ENCODE measurements at places on chromosomes 5 and 9. TPM values are rescaled to one million over a fixed set of nuclear protein-coding genes. Genes with fewer than 3 reads are reported as not detected.

Gene IFNA2
- not detected for total RNA-seq

GRCh38 chr5:33195431-33196165 is 245.2 kb upstream of the TARS1 start:
- no peak for DNase-seq

Gene GCNT1
- 10.9 TPM for total RNA-seq

Gene KIF12
- not detected for total RNA-seq

DNA sequence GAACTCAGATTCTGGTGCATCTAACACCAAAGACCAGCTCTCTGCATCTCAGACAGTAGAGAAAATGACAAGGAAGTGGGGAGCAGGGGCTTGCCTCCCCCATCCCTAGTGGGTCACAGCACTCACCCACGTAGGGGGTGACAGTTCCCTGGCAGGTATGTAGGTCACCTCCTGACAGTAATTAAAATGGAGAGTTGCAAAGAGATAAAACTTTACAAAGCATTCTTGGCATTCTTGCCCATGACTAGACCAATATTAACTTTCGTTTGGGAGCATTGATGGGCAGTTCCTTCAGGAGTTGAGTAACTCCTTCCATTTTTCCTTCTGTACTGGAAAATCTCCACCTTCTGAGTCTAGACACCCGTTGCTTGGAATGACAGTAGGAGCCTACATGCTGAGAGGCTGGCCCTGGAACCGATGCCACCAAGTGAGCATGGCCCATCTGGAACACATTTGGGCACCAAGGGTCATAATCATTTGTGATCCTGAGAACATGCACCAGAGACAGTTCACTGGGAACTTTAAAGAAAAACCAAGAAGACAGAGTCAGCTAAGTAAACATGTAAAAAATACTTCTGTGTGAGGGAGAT is 81.5 kb upstream of the MSX2 start:
- DNase-seq: no peak

Gene SLC23A1
- total RNA-seq: 1.3 TPM

DNA sequence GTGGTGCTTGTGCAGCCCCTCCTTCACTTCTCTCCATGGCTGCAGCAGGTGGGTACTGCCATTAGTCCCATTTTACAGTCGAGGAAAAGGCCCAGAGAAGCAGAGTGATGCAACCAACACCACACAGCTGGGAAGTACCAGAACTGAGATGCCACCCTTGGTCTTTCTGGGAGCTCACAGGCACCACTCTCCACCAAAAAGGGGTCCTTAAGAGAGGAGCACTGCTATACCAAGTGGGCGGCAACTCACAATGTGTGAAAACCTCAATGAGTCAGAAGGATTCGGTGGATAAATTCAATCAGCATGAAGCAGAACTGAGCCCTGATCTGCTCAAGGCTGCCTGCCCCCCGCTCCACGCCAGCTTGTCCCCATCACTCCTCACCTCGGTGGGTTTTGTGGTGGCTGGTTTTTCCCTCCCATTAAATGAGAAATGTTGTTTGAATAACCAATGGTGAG is 213.7 kb downstream of the FSTL4 start:
- DNase-seq: no peak

GRCh38 chr9:138098116-138098907 is 220.7 kb downstream of the CACNA1B start:
- no peak for DNase-seq

GRCh38 chr5:115594128-115595047 is 7.9 kb downstream of the TICAM2 start:
- DNase-seq: no peak

GRCh38 chr9:115230924-115231515 is 113.1 kb upstream of the TNC start:
- no peak for DNase-seq

DNA sequence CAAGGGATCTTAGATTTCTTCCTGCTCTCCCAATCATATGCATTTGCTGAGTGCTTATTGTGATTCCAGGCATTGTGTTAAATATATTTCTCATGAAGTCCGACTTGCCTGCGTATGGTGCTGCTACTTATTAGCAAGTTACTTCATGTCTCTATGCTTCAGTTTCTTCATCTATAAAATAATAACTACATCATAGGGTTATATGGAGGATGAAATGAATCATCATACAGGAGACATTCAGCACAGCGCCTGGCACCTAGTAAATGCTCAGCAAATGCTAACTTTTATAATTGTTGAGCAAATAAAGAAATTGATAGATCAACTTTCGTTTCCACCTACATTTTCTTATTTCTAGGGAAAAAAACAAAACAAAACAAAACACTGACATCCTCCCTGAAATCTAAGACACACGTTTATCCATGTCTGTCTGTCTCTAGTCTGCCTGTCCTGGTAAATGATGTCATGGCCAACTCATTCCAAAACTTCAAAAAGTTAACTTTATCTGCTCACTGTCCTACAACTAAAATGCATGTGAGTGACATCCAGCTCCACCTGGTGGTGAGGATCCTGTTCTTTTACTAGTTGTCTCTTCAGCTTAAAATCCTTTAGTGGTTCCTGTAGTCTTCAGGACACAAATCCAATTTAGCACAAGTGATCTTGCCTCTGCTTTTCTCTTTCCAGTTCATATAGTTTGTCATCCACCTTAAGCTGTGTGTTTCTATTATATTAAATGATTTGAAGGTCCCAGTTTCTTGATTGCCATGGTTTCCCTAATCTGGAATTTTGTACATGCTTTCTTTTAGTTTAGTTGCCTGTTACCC is 27.7 kb downstream of the PPP3R2 start:
- no peak for DNase-seq

Gene CSF1R
- total RNA-seq: 3.6 TPM

Gene ENTREP1
- not detected for total RNA-seq

- no peak for DNase-seq
Observed at GRCh38 chr5:40928886-40929448, 19.7 kb downstream of the C7 start.

DNA sequence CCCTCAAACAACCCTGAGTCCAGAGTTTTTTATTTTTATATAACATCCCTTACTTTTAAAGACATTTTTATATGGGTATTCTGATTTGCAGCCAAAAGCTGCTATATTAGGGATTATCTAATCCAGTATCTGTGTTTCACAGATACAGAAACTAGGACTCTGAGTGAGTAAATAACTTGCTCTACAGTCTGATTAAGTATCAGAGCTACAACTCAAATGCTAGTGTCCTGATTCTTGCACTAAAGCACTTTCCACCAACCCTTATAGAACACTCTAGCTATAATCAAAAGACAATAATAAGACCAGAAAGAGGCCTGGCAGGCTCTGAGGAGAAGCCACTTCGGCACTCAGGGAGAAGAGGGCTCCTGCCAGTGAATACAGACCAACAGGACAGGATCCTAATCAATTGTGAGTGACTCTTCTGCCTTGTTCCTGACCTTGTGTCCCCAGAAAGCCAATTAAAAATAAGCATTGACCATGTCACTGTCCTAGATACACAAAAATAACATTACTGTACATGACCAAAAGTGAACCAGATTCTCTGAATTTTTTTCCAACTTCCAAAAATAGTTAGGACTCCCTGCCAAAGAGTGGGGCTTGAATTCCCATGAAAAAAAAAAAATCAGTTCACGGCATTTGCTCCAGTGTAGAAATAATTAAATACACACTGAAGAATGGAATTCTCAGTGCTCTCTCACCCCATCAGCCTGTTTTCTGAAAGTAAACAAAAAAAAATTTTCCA is 63.6 kb upstream of the MAP3K1 start:
- DNase-seq: no peak

DNA sequence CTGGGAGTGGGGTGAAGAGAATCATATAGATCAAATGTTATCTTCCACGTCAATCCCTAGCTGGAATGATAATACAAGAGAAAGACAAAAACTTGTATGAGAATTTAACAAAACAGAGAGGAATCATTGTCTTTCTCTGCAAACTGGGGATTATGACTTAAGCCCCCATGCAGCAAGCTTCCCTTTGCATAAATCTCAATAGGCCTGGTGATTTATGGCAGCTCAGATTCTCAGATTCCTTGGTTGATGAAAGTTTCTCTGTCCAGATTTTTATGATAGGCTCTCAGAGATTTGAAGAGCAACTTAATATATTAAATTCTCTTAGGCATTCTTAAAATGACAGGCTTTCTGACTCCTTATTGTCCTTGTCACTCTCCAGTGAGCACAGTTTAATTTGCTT is 56.0 kb downstream of the RASGRF2 start:
- DNase-seq: no peak

GRCh38 chr5:170626507-170627150 is 122.8 kb downstream of the KCNIP1 start:
- no peak for DNase-seq

GRCh38 chr9:108360304-108360703 is 495.5 kb downstream of the ACTL7B start:
- DNase-seq: no peak

DNA sequence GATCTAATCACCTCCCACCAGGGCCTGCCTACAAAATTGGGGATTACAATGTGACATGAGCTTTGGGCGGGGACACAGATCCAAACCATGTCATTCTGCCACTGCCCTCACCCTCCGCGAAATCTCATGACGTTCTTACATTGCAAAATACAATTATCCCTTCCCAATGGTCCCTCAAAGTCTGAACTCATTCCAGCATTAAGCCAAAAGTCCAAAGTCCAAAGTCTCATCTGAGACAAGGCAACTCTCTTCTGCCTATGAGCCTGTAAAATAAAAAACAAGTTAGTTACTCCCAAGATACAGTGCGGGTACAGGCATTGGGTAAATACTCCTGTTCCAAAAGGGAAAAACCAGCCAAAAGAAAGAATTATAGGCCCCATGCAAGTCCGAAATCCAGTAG is 14.6 kb upstream of the PCDHAC2 start:
- DNase-seq: no peak

GRCh38 chr9:125784286-125785049 is 37.3 kb downstream of the PBX3 start:
- DNase-seq: no peak

DNA sequence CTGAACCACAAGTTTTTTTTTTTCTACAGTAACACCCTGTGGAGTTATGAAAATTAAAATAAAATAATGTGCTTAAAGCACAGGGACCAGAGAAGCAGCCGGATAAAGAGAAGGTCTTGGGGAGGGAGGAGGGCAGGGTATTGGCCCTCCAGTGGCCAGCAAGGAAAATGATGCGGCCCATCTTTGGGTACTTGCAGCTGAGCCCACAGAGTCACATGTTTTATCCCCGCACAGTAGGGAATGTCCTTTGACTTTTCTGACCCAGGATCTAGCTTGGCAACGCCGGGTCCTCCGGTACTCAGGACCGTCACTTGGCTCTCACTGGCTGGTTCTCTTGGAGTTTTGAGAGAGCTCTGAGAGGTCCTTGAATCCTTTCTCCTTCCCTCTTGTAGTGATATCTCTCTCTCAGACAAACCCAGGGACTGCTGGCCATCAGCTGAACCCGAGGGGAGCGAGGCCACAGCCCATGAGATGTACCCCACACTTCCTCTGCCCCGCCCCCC is 35.3 kb upstream of the HSPA9 start:
- DNase-seq: no peak

GRCh38 chr9:137167277-137167746 is 2.5 kb downstream of the LRRC26 start:
- no peak for DNase-seq

Gene ASTN2
- 6.0 TPM for total RNA-seq

Gene RPL35
- total RNA-seq: 1,398 TPM

GRCh38 chr5:159273923-159274322 is 10.8 kb downstream of the UBLCP1 start:
- DNase-seq: no peak

- no peak for DNase-seq
Observed at GRCh38 chr9:133470988-133471387, 7.9 kb downstream of the SLC2A6 start.

All from activated naive CD8-positive, alpha-beta T cell treated with anti-CD3 and anti-CD28 coated beads, Interleukin-2, amount 10 ng/mL, durations not matched to agents 7 days and 5 days (primary cell).